ENCODE measurements at places on chromosomes 7 and 10.

DNA sequence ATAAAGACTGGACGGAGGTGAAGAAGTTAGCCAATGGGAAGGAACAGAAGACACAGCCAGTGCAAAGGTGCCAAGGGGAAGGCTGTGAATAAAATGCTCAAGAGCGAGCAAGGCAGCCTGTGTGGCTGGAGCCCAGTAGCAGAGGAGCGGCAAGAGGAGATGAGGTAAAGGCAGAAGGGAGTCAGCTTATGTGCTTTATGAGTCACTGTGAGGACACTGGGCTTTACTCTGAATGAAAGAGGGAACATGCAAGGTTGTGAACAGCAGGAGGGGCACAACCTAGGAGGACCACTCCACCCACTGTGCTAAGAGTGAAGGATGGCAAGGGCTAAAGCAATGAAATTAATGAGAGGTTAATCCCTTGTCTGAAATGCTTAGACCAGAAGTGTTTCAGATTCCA is 129.0 kb upstream of the ODAD2 start:
- no peak for DNase-seq

- DNase-seq: no peak
Measured at GRCh38 chr10:99325281-99325680, 3.9 kb upstream of the CNNM1 start.

DNA sequence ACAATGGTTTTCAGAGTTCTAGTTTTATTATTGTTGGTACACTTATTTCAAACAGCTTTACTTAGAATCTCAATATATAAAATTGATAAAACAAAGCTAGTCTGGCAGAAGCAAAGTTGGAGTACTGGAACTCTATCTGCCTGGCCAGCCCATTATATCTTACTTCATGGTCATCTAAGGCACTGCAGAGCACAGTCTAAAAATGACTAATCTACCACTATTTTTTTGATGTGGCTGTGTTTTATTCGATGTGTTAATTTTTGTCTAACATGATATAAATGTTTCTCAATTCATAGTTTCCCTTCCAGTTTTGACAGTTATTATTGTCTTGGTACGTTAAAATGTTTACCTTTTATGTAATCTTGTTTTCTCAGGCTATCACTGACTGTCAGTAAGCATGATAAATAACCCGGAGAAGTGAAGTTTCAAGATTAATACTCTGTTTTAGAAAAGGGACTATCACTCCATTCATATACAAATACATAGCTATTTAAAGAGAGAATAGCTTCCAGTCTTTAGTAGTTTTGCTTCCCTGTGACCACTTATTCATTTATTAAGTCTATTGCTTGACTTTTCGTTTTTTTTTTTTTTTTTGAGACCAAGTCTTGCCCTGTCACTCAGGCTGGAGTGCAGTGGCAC is 60.6 kb upstream of the CSTF2T start:
- DNase-seq: no peak

- no peak for DNase-seq
Measured at GRCh38 chr7:128082431-128082830, 51.2 kb upstream of the LRRC4 start.

- no peak for DNase-seq
Measured at GRCh38 chr7:83394776-83395175, 232.1 kb upstream of the PCLO start.

- DNase-seq: no peak
Measured at GRCh38 chr10:58951746-58952145, 224.7 kb upstream of the PHYHIPL start.

- DNase-seq: no peak
Measured at GRCh38 chr7:152520861-152521302, 85.1 kb upstream of the KMT2C start.

DNA sequence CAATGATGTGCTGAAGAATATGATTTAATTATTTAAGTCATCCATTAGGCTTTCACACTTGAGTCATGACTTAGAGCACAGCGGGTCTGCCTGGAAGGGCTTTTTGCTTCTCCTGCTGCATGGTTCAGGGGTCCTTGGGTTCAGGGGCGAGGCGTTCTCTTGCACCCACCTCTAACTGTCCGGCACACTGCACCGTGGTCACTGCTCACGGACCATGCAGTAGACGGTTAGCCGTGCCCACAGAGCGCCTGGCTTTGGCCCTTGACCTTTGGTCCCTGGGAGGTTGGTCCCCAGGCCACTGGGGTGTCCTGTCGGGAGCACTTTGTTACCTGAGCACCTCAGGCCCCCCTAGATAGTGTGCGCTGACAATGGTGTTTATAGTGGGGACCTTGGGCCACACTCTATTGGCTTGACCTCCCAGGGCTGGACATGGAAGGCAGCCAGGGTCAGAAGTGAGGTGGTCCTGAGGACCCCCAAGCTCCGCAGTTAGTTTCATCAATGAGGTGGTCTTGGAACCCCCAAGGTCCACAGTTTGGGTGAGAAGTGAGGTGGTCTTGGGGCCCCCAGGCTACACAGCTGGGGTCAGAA is 110.6 kb downstream of the ACTR3B start:
- no peak for DNase-seq

DNA sequence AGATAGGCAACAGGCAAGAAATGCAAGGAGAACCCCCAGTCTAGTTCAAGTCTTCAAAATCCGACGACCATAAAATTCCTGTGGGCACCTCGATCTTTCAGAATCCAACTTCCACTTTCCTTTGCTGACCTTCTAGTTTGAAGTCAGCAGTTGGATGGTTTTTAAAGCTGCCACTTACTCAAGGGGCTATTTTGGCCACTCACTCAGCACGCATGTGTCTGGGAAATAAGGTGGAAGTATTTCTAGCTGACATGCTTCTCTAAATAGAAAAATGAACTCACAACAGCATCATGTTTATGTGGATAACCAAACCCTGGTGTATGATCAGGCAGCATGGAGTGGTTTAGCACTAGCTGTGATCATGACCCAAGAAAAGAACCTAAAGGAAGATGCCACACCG is at the start of gene NRAP:
TSS of gene NRAP (minus strand) at position 134 of the 400 bp plus-strand sequence. CDS start 159 bp downstream, outside the sequence.
- DNase-seq: no peak

- DNase-seq: no peak
Measured at GRCh38 chr10:116891208-116891607, 41.9 kb downstream of the ENO4 start.

DNA sequence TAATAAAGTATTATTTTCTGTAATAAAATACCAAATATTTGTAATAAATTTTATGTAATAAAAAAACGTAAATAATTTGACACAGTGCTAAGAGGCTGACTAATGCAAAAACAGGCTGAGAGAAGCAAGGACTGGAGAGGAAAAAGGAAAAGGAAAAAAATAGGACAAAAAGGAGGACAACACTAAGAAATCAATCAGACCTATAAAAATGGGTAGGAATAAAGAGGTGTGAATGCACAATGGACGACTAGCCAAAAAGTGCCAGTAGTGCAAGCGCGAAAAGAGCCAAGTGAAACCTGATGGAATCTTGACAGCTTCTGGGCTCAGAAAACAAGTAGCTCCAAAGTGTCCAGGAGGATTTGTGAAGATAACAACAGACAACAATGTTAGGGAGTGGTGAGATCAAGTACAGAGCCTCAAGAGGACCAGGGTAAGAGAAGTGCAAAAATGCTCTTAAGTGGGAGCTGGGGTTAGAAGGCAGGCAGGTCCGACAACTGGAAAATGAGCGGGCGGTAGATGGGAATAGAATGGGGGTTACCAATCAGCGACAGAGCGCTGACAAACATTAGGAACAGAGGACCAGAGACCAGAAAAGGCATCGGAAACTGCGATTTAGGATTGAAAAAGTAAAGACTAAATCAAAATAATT is 1.2 kb downstream of the BRAF start:
- DNase-seq: no peak

DNA sequence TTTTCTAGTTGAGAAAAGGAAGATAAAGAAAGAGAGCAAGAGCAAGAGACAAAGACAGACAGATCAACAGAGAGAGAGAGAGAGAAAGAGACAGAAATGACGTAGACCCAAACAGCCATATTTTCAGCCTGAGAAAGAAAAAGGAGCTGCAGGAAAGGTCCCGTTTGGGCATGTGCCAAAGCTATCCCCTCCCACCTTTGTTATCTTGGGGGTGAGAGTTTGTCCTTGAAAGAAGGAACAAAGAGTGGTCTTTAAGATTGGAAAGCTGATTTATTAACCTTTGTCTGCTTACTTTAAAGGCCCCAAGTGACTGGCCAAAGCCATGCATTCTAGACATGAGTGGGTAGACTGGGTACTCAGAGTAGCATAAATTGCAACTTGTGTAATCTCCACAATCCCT is 98.2 kb downstream of the AOAH start:
- DNase-seq: no peak

- no peak for DNase-seq
Measured at GRCh38 chr7:22019931-22020330, 74.2 kb upstream of the CDCA7L start.

- no peak for DNase-seq
Measured at GRCh38 chr7:68776326-68776725, 821.9 kb upstream of the AUTS2 start.

- no peak for DNase-seq
Measured at GRCh38 chr10:60570896-60571295, 181.2 kb upstream of the ANK3 start.

DNA sequence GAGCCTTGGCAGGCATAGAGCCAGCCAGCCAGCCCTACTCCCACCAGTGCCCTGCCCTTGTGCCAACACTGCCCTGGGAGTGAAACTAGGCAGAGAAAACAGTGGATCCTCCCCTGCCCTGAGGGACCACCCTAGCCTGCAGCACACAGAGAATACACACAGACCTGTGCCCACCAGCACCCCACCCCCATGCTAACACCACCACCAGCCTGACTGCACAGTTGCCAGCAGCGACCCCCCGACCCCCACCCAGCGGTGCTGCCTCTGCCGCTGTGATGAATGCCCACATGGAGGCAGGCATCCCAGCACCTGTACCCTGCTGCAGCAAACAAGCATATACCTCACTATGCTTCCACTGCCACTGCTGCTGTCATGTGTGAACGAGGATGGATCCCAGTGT is 9.4 kb upstream of the MIOS start:
- no peak for DNase-seq

DNA sequence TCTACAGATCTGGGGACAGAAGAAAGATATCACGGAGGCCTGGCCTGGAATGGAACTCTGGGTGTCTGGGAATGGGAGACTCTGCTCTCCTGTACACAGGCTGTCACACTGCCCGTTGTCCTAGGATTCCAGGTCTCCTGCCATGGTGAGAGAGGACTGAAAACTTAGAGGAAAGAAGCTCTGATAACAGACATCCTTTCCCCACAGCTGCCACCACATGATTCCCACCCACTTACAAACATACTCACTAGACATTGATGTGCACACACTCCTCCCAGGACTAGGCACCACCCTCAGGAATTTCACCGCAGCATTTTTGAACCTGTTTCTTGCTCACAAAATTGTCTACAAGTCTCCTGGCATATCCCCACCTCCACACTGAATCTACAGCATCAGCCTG is 5.7 kb downstream of the ZNF92 start:
- no peak for DNase-seq

DNA sequence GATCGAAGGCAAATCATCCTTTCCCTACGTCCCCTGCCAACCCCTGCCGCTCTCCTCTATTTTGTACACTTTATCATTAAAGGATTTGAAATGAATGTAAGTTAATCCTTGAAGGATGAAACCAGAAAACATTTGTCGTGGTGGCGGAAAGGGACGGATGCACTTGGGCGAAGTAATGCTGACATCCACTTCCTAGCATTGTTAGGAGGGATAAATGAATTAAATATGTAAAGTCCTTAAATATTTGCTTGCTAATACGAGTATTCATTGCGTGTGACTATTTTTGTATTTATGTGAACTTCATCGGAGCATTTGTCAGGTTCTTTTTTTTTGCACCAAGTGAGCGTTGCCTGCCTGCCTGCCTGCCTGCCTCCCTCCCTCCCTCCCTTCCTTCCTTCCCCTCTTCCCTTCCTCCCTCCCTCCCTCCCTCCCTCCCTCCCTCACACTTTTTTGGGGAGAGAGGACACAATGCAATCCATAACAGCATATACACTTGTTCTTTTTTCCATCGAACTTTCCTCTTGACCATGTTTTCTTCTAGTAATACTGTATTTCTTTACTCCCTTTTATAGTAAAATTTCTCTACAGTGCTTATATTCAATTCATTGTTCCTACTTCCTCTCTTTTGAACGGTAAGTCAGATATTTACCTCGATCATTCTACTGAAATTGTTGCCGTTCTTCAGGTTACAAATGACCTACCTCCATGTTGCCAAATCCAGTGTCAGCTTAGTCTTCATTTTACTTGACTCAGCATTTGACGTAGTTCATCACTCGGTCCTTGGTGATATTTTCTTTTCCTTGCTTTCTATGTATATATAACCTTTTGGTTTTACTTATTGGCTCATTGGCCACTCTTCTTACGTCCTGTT is 831 bp downstream of the CCDC7 start:
- DNase-seq: no peak

GRCh38 chr7:28155019-28155660 is 25.5 kb downstream of the JAZF1 start:
- no peak for DNase-seq

DNA sequence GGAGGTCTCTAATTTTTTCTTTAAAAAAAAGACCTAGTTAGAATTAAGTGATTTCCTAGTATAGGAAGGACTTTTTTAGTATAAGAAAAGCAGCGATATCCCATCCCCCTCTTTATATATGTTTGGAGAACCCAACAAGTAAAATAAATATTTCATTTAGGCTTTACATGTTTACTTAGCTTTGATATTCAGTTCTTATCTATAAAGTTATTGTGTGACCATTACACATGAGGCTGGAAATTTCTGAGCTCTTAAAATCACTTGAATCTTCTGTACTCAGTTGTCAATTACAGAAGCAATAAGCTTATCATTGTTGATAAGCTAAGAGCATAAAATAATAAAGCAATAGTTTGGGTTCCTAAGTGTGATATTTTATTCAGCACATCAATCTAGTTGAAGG is 89.7 kb downstream of the AASS start:
- no peak for DNase-seq

DNA sequence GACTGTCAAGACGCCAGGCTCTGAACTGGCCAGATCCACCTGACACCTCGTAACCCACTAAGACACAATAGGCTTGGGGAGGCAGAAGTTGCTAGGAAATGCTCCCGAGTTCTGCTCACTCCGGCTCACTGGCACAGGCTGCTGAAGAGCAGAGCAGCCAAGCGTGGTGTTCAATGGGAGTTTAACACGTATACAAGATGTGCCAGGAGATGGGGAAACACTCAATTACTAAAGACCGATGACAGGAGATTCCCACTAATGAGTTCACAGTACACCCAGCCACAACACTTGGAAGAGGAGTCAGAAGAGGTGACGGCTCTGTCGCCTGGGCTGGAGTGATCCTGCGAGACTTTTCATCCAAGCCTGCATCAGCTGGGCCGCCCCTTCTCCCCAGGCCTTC is 303.4 kb downstream of the GFRA1 start:
- DNase-seq: no peak

GRCh38 chr7:142153400-142153799 is 41.9 kb downstream of the MGAM2 start:
- DNase-seq: no peak

GRCh38 chr7:85061456-85061855 is 125.4 kb downstream of the SEMA3D start:
- no peak for DNase-seq
